ENCODE measurements at places on chromosomes 13 and 19.
A peak's percentile ranks its signal among the peaks of the same experiment; 100 is the strongest.

- DNase-seq: peak; percentile 69
Observed at GRCh38 chr19:5934774-5935472, 20.9 kb downstream of the CAPS start.

GRCh38 chr13:71242201-71242600 lies 624.8 kb downstream of the DACH1 start:
- no peak for DNase-seq

- no peak for DNase-seq
Observed at GRCh38 chr13:40052954-40053353, 397.5 kb downstream of the COG6 start.

DNA sequence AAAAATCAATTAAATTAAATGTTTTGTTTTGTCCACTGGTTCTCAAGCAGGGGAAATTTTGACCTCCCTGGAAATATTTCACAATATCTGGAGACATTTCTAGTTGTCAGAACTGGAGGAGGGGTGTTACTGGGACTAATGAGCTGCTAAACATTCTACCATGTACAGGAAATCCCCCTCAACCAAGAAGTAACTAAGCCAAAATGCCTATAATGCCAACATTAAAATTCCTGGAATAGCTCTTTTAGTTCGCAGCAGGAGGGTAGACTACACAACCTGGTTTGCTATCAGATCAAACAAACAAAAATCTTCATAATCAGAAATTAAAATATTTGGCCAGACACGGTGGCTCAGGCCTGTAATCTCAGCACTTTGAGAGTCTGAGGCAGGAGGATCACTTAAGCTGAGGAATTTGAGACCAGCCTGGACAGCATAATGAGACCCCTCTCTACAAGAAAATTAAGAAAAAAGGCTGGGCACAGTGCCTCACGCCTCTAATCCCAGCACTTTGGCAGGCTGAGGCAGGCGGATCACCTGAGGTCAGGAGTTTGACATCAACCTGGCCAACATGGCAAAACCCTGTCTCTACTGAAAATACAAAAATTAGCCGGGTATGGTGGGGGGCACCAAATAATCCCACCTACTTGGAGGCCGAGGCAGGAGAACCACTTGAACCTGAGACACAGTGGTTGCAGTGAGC lies 13.7 kb upstream of the SMARCA4 start:
- no peak for DNase-seq

DNA sequence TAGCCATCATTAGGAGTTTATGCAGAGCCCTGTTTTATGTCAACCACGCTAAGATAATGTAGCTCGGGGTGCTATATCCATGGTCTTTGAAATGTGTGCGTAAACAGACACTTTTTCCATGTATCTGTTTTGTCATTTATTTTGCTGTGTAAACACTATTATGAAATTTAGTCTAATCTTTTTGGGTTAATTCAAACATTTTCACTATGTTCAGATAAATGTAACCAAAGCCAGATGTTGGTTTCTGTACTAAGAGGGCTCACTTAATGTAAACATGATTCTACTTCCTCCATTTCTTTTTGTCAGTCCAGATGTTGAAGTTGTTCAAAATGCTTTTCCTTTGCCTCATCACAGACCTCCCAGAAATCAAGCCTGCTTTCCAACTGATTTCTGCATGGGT lies 499.5 kb upstream of the GPC6 start:
- DNase-seq: no peak

DNA sequence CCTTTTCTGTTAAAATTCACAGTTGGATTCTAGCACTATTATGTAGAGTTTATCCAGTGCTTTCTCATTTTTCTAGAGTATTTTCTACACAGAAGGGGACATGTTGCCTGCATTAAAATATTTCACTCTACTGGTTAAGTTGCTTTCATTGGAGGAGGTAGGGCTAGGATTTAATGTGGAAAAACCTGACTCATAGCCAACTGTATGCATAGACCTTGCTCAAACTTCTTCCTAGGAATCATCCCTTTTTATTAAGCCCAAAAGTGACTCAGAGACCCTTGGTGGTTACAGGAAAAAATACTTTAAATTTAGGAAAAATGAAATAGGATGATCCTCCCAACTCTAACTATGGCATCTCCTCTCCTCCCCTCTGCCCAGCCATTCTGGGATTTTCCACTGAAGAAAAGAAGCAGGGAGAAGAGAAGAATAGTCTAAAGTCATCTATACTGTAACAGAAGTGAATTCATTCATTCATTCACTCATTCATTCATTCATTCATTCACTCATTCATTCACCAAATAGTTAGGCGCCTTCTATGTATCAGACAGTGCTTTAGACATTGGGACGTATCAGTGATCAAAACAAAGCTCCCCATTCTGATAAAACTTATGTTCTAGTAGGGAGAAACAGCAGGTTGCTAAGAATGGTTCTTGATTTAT lies 109.0 kb upstream of the HTR2A start:
- no peak for DNase-seq

DNA sequence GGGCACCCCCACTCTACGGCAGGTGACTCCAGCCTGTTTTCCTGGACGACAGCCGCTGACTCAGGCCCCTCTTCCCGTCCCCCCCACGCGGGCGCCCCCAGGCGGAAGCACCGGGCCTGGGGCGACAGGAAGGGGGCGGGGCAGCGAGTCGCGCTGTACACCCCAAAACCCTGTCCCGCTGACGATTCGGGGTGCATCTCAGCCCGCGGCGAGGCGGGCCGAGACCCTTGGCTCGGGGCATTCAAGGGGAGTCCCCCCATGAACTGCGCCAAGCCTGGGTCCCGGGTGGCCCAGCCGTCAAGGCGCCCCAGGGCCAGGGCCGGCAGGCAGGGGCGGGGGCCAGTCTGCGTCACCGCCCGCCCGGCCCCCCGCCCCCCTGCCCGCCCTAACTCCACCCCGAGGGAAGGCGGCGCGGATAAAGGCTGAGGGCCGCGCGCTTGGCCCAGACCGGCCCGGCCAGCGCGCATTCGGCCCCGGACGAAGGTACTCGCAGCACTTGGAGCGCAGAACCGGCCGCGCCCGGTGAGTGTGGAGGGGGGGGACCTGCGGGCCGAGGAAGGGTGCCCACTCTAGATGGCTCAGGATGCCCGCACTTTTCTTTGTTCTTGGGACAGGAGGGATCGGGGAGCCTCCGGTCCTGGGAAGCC lies at the start of gene MIDN:
Gene MIDN, plus strand, starts transcription at position 445 of the 647 bp plus-strand sequence. CDS start 1,714 bp downstream, outside the sequence.
- DNase-seq: no peak

DNA sequence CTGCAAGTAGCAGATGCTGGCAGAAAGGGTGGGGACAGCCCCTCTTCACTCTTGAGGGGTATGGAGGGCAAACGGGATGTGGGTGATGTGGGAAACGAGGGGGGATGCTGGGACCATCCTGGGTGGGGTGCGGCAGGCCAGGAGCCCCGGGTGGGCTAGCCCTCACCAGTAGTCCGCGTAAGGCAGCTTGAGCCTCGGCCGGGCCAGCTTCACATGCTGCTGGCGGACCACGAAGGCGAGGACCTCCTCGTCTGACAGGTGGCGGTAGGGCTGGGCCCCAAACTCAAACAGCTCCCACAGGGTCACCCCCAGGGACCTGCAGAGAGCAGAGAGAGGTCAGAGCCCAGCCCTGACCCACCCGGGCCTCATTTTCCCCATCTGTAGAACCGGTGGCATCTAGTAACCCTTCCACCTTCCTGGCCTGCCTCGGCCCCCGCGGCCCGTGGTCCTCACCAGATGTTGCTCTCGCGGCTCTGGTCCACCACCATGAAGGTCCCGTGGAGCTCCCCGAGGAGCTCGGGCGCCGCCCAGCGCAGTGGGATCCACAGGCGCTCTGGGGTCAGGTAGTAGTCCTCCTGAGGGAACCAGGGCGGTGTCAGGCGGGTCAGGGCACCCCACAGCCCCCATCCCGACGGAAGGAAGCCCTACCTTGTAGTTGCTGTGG lies 10.7 kb downstream of the LMTK3 start:
- DNase-seq: no peak

DNA sequence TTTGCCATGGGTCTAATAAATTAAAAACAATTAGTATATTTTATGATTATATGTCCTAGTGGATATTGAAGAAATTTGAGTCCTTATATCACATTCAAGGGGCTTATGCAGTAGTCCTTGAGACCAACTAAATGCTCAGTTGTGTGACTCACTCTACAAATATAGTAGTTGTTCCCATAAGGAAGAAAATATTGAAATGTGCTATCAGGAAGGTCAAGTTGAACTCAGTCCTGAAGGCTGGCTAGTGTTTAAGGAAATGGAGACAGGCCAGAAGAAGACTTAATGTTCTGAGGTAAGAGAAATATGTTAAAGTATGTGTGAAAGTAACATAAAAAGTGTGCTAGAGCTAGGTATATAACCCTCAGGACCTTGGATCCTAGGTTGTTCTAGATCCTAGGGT lies 766.1 kb upstream of the GPC6 start:
- DNase-seq: no peak

DNA sequence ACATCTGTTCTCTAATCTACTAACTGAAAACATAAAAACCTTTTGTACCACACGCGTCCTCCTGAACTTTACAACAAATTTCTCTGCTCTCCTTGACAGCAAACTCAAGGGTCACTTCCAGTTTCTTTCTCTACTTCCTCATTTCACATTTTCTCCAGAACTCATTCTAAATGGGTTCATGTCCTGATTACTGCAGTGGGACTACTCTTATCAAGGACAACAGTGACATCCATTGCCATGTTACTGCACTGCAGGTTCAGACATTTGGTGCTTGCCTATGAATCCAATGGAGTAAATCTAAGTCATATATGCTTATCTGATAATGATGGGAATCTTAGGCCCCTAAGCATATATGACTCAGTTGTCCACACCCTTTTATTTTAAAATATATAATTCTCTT lies 35.3 kb downstream of the FPR3 start:
- DNase-seq: no peak

GRCh38 chr13:93104270-93104669 lies 122.3 kb upstream of the GPC6 start:
- no peak for DNase-seq

- DNase-seq: no peak
Observed at GRCh38 chr13:113856716-113857065, 7.2 kb downstream of the GAS6 start.

DNA sequence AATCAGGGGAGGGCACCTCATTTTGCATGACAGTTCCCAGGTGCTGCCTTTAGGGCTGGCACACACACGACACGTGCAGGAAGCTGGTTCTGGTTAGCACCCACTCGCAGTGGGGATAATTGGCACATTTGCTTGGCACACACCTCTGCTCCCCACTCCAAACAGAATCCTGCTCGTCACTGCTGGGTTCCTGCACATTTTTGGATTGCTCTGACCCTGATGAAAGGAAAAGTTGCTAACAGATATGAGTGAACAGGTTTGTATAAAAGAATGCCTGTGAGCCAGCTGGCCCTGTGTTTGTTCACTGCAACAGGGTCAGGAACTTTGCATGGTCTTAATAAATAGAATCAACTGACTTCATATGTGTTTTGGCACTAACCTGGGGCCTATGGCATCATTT lies 1500.4 kb downstream of the EFNB2 start:
- no peak for DNase-seq

GRCh38 chr19:43504426-43505185 lies at the start of gene PHLDB3:
TSS of gene PHLDB3 (minus strand) at chr19:43504746. CDS start at chr19:43504118, 628 bp downstream.
- DNase-seq: no peak

DNA sequence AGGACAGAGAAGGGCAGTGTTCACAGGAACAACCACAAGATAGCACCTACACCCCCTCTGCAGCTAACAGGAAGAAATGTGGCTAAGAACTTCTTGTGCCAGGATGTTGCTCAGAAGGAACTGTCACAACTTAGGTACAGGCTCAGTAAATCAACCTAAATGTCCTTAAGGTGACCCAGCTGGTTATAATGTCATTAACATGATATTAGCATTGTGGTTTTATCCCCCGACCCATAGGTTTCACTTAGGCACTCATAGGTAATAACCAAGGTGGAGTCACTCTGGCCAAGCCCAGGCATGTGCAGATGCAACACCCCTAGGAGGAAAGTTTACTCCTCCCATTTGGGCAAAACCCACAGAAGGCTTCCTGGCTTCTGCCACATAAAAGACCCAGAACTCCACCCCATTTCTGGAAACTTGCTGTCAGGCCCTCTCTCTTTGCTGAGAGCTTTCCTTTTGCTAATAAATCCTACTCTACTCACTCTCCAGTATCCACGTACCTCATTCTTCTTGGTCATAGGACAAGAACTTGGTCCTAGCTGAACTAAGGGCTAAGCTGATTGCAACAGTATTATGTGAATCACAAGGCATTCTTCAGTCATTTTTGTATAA lies 951.3 kb downstream of the SLITRK5 start:
- no peak for DNase-seq

GRCh38 chr13:66359910-66360552 lies 870.1 kb downstream of the PCDH9 start:
- DNase-seq: no peak

DNA sequence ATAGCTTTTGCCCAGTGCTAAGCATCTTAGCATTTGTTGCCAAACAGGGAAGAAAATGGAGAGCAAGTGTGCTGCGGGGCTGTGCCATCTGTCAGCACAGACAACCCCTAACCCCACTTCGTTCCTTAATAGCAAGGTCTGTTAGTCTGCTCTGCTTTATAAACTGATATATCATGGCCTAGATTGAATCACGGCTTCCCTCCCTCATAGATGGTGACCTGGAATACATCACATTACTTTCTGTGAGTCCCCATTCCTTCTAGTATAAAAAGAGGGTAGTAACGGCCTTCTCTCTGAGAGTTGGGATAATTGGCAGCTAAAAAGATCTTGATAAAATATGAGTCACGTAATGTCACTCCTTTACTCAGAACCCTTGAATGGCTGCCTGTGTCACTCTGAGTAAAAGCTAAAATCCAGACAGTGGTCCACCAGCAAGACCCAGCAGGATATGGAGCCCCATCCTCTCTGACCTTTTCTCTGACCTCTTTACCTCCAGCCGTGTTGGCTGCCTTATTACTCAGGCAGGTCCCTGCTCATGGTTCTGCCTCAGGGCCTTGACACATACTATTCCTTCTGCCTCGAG lies 151.7 kb downstream of the DLEU7 start:
- DNase-seq: no peak

GRCh38 chr13:46473806-46474205 lies 79.2 kb upstream of the LRCH1 start:
- no peak for DNase-seq

GRCh38 chr13:43431841-43432240 lies 354.9 kb downstream of the ENOX1 start:
- DNase-seq: no peak

DNA sequence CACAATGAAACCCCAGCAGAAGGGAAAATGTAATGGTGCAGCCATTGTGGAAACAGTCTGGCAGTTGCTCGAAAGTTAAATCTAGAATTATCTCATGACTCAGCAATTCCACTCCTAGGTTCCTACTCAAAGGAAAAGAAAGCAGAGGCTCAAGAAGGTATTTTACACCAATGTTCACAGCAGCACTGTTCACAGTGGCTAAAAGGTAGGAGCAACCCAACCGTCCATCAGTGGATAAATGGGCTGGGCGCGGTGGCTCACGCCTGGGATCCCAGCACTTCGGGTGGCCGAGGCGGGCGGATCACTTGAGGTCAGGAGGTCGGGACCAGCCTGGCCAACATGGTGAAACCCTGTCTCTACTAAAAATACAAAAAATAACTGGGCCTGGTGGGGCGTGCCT lies 25.9 kb downstream of the ZFR2 start:
- no peak for DNase-seq

DNA sequence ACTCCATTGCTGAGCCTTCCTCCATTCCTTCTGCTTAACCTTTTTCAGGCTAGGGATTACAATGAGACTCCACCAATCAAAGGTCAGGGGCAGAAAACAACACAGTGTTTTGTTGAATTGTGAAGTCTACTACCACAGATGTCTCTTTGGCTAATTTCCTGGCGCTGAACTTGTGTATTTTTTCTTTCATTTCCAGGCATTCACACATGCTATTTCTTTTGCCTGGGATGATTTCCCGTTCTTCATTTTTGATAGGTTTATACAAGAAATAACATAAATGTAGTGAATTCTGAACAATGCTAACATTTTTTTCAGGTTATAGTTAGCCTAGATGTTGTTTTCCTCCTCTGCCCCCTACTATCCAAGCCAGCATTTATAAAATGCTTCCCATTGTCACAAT lies 64.3 kb downstream of the OLFM4 start:
- no peak for DNase-seq

All from renal cortex interstitium (tissue), 15 donors.